Stimulated activated CD4-positive, alpha-beta T cell treated with anti-CD3 and anti-CD28 coated beads, TNF-alpha, amount 100 ng/mL, for 1 hour (primary cell): ENCODE measurements at places on chromosomes 1 and 21.

DNA sequence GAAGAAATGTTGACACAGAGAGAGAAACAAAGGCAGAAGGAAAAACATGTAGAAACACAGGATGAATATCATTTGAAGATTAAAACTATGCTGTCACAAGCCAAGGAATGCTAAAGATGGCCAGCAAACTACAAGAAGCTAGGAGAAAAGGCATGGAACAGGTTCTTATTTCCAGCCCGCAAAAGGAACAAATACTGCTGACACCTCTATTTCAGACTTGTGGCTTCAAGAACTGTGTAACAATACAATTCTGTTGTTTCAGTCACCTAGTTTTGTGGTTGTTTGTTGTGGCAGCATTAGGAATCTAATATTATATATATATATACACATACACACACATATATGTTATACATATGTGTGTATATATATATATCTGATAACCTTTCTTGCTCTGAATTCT lies 1543.9 kb downstream of the KCNT2 start:
- no peak for DNase-seq

DNA sequence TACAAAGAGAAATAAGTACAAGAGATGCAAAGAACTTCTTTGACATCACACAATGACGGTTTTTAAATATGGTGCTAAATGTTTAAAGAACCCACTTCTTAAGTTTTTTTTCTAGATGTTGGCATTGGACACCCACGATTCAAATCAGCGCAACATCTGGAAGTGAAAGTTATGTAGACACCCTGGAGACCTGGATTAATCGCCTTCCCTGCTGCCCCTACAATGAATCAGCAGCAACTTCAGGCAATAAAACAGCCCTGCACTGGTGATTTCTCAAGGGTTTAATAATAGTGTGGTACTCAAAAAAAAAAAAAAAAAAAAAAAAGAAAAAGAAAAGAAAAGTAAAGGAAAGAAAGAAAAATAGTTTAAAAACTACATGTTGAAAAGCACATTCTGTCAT lies 248.3 kb downstream of the NUF2 start:
- DNase-seq, result no peak

- DNase-seq, result no peak
Observed at GRCh38 chr1:234887016-234887900, 241.4 kb downstream of the TOMM20 start.

GRCh38 chr21:42669041-42669440 lies 15.6 kb downstream of the PDE9A start:
- DNase-seq, result no peak

DNA sequence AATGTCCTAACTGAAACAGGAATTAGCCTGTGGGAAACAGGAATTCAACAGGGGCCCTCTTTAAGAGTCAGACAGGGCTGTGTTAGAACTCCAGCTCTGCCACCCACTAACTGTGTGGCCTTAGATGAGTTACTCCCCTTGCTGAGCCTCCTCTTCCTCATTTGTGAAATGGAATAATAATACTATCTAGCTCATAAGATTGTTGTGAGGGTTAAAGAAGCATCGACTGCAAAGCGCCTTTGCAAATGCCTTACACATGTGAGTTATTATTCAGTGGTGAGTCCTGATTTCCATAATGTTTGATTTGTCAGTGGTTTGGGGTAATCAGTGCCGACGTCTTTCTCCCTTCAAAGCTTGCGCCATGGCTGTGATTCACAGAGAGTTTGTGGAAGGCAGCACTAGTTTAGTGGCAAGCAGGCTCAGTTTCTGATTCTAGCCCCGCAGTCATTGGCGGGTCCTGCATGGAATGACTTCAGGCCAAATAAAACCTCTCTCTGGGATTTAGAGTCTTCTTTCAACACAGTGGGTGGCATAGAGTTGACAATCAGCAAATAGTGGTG lies 388.5 kb downstream of the PLPP3 start:
- DNase-seq, result no peak

DNA sequence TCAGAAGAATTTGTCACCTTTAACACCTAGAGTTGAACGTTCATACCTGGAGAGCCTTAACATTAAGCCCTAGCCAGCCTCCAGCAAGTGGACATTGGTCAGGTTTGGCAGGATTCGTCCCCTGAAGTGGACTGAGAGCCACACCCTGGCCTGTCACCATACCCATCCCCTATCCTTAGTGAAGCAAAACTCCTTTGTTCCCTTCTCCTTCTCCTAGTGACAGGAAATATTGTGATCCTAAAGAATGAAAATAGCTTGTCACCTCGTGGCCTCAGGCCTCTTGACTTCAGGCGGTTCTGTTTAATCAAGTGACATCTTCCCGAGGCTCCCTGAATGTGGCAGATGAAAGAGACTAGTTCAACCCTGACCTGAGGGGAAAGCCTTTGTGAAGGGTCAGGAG lies 52.3 kb downstream of the UBE4B start:
- no peak for DNase-seq

- DNase-seq, result no peak
Observed at GRCh38 chr1:172616195-172616594, 42.7 kb upstream of the FASLG start.

DNA sequence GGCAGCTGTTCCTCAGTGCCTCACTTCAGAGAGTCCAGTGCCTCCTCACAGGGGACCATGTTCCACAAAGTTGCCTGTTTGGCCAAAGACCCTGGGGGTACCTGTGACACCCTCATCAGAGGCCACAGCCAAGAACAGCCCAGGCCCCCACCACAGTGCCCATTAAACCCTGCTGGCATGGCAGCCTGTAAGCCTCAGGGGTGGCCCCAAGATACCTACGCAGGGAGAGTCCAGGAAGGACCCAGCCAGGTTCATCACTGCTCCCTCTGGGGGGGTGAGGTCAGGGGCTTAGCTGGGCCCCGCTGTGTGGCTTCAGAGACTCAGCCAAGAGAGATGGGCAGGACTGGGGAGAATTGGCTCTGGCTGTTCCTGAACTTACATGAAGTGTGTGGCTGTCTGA lies 19.1 kb upstream of the PRDM16 start:
- no peak for DNase-seq

- DNase-seq, result no peak
Observed at GRCh38 chr21:40466893-40467483, 380.0 kb downstream of the DSCAM start.

GRCh38 chr1:185373813-185374529 lies 56.9 kb upstream of the IVNS1ABP start:
- no peak for DNase-seq

- DNase-seq, result no peak
Observed at GRCh38 chr21:28253961-28254360, 738.7 kb downstream of the LTN1 start.

DNA sequence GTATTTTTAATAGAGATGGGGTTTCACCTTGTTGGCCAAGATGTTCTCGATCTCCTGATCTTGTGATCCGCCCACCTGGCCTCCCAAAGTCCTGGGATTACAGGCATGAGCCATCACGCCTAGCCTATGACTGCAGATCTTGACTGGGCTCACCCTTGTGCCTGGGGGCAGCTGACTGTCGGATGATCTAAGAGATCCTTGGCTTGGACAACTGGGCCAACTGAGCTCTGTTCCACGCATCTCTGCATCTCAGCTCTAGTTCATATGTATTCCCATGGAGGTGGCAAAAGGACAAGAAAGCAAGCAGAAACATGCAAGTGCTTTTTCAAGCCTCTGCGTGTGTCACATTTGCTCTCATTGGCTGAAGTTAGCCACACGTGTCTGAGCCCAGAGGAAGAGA lies 75.8 kb upstream of the SELENON start:
- no peak for DNase-seq

DNA sequence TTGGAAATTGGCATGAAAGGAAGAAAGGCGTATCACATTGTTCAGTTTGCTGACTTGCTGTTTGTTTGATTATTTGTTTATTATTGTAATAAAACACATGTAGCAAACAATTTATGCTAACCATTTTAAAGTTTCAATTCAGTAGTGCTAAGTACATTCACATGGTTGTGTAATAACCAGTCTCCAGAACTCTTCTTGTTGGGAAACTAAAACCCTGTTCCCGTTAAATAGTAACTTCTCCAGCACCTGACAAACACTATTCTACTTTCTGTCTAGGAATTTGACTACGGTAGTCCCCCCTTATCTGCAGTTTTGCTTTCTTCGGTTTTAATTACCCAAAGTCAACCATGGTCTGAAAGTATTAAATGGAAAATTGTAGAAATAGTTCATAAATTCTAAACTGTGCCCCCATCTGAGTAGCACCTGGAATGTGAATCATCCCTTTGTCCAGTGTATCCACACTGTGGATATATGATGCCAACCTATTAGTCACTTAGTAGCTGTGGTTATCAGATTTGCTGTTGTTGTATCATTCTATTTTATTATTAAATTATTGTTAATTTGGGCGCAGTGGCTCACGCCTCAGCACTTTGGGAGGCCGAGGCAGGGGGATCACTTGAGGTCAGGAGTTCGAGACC lies 5.5 kb downstream of the MORC3 start:
- DNase-seq, result no peak

GRCh38 chr1:63915121-63915520 lies 141.3 kb downstream of the ROR1 start:
- DNase-seq, result no peak

DNA sequence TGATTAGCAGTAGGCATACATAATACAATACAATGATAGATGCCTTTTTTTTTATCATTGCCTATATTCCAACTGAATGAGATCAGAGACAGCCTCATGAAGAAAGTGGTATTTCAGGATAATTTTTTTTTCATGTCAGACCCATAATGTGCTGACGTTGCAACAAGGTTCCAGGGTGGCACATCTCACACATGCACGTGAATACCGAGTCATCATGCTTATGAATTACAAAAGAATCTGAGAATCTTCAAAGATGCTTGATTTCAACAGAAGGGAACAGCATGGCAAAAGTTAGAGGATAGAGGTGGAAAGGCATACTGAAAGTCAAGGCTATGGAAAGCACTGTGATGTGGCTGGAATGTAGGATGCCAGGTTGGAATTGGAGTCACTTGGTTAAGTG lies 5.0 kb upstream of the RNF11 start:
- DNase-seq, result no peak

DNA sequence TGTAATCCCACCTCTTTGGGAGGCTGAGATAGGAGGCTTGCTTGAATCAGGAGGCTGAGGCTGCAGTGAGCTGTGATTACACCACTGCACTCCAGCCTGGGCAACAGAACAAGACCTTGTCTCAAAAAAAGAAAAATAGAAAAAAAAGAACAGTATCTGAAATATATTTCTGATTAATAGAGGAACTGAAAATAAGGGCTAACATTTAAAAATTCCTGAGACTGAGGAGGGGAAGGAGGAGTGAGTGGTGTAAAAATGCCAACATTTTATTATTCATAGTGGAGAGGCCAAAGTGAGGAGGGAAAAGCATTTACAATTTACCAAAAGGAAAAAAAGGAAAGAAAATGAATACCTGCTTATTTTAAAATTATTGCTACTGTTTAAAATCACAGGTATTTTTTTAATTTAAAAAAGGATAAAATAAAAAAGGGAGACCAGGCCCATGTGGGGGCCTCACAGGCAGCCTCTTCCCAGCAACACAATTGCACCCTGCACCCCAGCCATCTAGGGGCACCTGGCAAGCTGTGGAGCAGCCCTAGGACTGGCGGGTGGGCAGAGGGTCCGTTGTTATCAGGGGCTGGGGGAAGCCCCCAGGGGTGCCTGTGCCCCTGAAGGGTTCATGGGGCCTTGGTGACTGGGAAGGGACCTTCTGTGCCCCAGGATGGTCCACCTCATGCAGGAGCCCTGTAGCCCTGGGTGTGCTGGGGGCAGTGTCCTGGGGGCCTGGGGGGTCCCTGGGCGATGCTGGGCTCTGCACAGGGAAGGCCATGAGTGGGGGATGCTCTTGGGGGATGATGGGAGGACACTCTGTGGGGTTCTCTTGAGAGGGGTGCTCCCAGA lies 34.8 kb upstream of the ADARB1 start:
- no peak for DNase-seq

- no peak for DNase-seq
Observed at GRCh38 chr1:11691928-11692711, 610 bp downstream of the DRAXIN start.
